GM10248 (cell line): ENCODE measurements at places on chromosomes 5 and 9.
A peak's percentile ranks its signal among the peaks of the same experiment; 100 is the strongest.

DNA sequence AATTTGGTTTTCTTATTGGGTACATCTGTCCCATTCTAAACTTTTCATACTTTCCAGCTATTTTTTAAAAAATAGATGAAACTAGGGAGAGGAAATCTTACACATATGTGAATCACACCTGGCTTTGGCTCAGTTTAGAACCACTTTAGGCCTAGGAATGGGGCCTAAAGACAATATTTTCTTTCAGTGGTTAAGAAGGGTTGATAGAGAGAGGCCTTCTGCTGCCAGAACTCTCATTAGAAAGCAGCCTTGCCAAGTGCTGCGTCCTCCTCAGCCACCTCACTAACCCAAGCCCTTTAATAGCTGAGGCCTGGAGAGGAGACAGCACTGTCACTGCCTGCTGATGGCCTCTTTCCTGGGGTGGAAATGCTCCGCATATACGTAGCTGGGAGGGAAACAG lies 167.5 kb downstream of the SAXO1 start:
- no peak for DNase-seq

DNA sequence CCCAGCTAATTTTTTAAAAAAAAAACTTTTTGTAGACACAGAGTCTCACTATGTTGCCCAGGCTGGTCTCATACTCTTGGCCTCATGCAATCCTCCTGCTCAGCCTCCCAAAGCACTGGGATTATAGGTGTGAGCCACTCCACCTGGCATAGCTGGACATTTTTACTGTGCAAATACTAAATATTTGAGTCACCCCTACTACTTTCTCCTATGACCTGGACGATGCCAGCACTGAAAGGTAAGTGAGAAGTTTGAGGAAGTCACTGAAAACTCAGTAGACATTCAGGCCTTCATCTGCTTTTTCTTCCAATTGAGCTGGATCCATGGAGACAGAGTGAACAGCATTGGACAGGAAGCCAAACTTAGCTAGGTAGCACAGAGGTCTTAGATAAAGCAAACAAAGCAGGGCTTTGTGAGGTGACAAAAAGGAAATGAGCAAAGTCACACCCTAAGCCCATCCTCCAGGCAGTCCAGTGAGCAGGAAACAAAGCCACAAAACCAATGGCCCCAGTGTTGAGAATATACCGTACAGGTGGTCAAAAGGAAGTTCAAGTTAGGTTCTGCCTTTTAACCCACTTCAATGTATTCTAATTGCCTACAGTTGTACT lies 192.6 kb upstream of the RASA1 start:
- peak; percentile 44 for DNase-seq

DNA sequence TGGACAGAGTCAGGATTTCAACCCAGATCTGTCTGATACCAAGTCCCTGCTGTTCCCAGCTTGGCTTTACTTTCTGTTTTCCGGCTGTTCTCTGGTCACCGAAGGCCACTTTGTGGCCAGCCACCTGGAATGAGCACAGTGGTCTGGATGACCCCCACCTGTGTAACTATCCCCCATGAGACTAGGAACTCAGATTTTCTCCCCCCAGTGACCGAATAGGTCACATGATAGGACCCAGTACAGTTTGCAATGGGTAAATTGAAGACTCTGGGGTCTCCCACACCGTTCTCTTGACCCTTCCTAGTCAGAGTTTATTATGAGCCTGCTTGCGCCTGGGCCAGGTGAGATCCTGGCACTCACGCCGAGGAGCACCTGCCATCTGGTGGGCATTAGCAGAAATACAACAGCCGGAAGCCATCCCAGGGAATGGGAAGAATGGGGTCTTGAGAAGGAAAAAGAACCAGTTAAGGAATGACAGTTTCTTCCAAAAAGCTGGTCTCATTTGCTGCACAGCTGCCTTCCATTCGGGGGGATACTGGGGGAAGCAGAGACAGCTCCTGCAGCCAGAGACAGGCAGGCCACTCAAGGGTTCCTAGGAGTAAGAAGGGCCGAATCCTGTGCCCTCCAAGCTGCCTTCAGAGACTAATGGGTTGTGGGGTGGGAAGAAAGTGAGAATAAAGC lies 7.1 kb downstream of the PHYHD1 start:
- peak; percentile 79 for DNase-seq

DNA sequence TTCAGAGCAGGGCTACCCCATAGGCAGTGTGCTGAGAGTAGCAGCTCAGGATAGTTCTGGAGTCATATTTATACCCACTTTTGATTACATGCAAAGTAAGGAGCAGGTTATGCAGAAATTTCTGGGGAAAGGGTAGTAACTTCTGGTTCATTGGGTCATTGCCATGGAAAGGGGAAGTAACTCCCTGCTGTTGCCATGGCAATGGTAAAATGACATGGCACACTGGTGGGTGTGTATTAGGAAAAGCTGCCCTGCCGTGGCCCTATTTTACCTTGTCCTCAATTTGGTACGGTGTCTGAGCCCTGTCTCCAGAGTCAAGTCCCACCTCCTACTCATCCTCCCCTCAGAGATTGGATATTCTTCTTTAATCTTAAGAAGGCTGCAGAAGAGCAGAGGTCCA lies 526.7 kb upstream of the TYRP1 start:
- no peak for DNase-seq

DNA sequence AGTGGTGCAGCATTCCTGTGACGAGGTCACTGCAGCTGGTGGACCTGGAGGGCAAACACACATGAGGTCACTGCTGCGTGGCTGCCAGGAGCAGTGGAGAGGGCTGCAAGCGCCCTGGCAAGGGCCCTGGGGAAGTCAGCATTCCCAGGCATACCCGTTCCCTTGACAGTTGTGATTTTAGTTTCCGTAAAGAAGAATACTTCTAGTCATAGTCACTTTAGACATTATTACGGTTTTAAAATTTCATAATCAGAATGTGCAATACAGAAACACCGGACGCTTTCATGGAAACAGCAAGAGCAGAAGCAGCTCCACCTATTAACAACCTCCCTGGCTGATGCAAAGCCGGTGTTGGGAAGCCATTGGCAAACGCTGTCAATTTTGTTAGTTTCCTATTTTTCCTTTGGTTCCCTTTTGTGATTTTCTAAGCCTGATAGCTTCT lies 129.8 kb downstream of the GADD45G start:
- DNase-seq = no peak
